Peyer's patch (tissue), 4 donors: ENCODE measurements at places on chromosomes 12 and 14. TPM values are rescaled to one million over a fixed set of nuclear protein-coding genes. Genes with fewer than 3 reads are reported as not detected.

- H3K4me3 ChIP-seq, result no peak overlapping the region
These were observed 95.8 kb upstream of the ATXN7L3B start for GRCh38 chr12:74441872-74442271.

DNA sequence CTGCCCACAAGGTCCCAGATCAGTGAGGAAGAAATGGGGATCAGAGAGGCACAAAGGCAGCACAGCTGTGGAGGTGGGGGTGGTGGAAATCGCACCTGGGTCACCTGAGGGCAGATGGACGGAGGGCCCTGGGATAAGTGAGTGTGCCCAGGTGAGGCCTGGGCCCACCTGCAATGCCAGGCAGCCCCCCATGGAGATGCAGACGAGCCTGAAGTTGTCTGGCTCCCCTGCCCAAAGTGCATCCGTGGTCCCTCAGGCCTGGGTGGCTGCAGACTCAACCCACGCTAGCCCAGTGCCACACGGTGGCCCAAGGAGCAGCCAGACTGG is 84.9 kb downstream of the NCOR2 start:
- peaks cover 26% of the 10 kb centered on the region for H3K4me1 ChIP-seq
- H3K27me3 ChIP-seq, result no peaks in the 10 kb centered on the region
- H3K36me3 ChIP-seq, result peaks cover 44% of the 10 kb centered on the region
- H3K27ac ChIP-seq, result no peak overlapping the region

DNA sequence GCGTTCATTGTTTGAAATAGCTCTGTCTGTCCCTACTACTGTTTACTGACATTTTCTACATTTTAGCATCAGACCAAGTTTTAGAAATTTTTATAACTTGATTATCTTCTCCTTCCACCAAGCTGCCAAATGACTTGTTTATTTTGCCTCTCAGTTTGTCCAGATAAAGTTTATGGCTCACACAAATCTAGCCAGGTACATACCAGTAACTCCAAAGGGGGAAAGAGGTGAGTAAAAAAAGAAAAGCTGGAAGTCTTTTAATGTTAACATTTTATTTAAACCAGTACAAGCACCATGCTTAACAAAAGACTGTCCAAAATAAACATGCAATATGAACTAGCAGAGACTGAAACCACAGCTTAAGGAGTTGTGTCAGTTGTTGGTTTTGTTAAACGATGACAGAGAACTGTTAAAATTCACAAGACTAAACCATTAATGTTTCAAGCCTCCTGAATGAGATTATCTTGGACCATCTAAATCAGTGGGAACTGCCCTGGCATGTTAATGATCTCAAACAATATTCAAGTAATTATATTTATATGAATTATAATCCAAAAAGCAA is 14.5 kb downstream of the GMFB start:
- no peak overlapping the region for H3K4me3 ChIP-seq
- H3K36me3 ChIP-seq, result peaks cover 14% of the 10 kb centered on the region
- DNase-seq, result no peak
- H3K27ac ChIP-seq, result no peak overlapping the region

GRCh38 chr12:79358716-79359300 is 332.0 kb downstream of the PAWR start:
- no peaks in the 10 kb centered on the region for H3K27me3 ChIP-seq
- H3K4me1 ChIP-seq, result no peaks in the 10 kb centered on the region
- no peak overlapping the region for H3K4me3 ChIP-seq
- DNase-seq, result no peak
- H3K27ac ChIP-seq, result no peak overlapping the region

TMEM63C gene
- 8.7 TPM for total RNA-seq

NPFF gene
- total RNA-seq, result not detected

DNA sequence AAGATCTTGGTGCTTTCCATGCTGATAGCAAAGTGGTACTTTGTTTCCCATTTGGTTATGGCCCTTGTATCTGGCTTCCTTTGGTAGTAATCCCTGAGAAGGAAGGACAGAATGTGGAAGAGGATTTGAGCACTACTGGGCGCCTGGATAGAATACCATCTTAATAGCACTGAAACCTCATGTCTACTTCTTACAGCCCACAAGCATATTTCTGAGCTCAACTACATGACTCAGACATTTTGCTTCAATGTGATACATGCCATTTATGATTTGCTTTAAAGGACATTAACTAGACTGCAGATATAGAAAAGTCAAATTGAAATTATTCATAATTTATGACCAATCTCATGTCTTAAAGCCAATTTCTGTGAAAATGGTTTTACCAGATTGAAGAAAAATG is 80.4 kb downstream of the LIN7A start:
- no peak overlapping the region for H3K4me3 ChIP-seq
- H3K27ac ChIP-seq, result no peak overlapping the region
- DNase-seq, result no peak
- no peaks in the 10 kb centered on the region for H3K27me3 ChIP-seq
- H3K36me3 ChIP-seq, result no peaks in the 10 kb centered on the region

DNA sequence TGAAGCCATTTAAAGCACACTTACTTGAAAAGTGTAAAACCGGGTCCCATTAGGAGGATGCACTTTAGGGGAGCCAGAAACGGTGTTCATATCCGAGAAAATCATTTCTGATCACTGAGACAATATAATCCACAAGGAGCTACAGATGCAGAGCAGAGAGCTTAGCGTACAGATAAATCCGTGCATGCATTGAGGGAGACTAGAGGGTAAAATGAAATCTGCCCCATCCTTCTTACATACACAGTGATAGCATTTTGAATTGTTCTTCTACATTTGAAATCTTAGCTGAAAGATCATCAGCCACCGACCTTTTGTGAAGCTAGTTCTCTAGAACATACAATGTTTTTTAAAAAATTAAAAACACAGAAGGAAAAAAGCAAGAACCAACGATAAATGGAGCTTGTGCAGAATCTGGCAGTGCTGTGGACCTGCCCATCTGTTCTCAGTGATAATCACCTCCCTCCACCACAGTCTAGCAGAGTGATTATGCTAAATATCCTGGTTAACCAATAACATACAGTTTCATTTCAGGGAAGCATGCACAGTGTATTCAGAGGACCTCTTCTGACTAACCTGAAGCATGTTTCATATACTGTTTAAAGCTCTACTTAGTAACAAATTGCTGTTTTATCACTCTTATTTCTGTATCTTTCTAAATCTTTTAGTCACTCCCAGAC is 161.1 kb downstream of the PPFIA2 start:
- no peaks in the 10 kb centered on the region for H3K4me1 ChIP-seq
- no peaks in the 10 kb centered on the region for H3K36me3 ChIP-seq
- no peak overlapping the region for H3K4me3 ChIP-seq

ACVRL1 gene
- total RNA-seq, result 169 TPM

RNFT2 gene
- total RNA-seq, result 3.3 TPM

DNA sequence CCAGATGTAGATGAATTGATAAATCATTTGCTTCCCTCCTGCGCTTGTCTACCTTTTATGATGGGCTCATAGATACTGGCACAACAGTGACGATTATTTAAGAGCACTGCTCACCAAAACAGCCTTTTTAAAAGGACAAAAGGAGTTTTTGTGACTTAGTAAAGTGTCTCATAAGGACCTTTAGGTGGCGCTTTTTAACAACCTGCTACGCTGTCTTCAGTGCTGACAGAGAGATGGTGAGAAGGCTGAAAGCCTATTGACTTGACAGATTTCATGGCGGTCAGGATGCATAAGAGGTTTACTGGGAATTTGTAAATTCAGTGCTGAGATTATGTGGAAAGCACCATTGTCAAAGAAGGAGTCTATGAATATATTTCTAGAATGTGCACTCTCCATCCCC is 87.6 kb downstream of the SLC15A5 start:
- no peaks in the 10 kb centered on the region for H3K36me3 ChIP-seq
- no peaks in the 10 kb centered on the region for H3K4me1 ChIP-seq
- no peaks in the 10 kb centered on the region for H3K27me3 ChIP-seq
- no peak overlapping the region for H3K4me3 ChIP-seq
- no peak overlapping the region for H3K27ac ChIP-seq

GRCh38 chr12:109927622-109928021 is 27.5 kb downstream of the TCHP start:
- peak; percentile 73 for DNase-seq
- no peaks in the 10 kb centered on the region for H3K27me3 ChIP-seq

DNA sequence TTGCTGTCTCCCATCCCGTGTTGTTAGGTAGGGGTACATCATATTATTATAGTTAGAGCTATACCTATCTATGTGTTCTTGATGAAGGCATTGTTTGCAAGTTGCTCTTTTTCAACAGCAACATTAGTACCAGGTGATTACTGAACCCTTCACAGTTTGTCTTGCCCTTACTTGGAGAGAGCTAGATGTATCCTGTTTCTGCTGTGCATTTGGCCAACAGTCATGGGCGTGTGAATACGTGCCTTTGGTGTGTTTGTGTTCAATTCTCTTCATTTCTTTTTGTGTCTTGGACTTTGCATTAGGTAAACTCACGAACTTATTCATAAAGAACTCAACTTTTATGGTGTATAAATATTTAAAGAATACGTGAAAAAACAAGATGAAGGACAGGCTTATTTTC is 14.3 kb downstream of the ARF6 start:
- no peak overlapping the region for H3K4me3 ChIP-seq
- DNase-seq, result no peak
- H3K27ac ChIP-seq, result no peak overlapping the region

GRCh38 chr14:50560931-50561285 is 963 bp downstream of the ATL1 start:
- H3K4me3 ChIP-seq, result peak overlapping the region; percentile 59
- no peaks in the 10 kb centered on the region for H3K36me3 ChIP-seq
- H3K27ac ChIP-seq, result peak overlapping the region; percentile 70

DNA sequence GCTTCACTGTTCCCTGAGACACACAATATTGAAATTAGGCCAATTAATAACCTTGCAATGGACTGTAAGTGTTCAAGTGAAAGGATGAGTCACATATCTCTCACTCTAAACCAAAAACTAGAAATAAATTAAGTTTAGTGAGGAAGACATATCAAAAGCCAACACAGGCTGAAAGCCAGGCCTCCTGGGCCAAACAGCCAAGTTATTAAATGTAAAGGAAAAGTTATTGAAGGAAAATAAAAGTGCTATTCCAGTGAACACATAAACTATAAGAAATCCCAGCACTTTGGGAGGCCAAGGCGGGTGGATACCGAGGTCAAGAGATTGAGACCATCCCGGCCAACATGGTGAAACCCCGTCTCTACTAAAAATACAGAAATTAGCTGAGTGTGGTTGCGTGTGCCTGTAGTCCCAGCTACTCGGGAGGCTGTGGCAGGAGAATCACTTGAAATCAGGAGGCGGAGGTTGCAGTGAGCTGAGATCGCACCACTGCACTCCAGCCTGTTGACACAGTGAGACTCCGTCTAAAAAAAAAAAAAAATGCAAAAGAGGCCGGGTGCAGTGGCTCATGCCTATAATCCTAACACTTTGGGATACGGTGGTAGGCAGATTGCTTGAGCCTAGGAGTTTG is 10.4 kb upstream of the HEATR5A start:
- H3K4me3 ChIP-seq, result no peak overlapping the region
- no peaks in the 10 kb centered on the region for H3K4me1 ChIP-seq
- DNase-seq, result no peak
- no peak overlapping the region for H3K27ac ChIP-seq
- no peaks in the 10 kb centered on the region for H3K36me3 ChIP-seq

- H3K36me3 ChIP-seq, result no peaks in the 10 kb centered on the region
- H3K4me3 ChIP-seq, result no peak overlapping the region
- no peak for DNase-seq
- no peaks in the 10 kb centered on the region for H3K27me3 ChIP-seq
These were observed 25.3 kb upstream of the TCL1B start for GRCh38 chr14:95660651-95661515.
